Stimulated activated CD8-positive, alpha-beta memory T cell treated with anti-CD3 and anti-CD28 coated beads, Interleukin-4, amount 100 ng/mL, for 48 hours (primary cell): ENCODE measurements at places on chromosomes 2 and 18.
A peak's percentile ranks its signal among the peaks of the same experiment; 100 is the strongest.

- DNase-seq, result no peak
Observed at GRCh38 chr18:6399776-6400175, 14.9 kb downstream of the L3MBTL4 start.

- DNase-seq, result no peak
Observed at GRCh38 chr2:95277246-95277906, 3.1 kb downstream of the PROM2 start.

- DNase-seq, result no peak
Observed at GRCh38 chr2:82959727-82960126, 1499.4 kb downstream of the SUCLG1 start.

- DNase-seq, result no peak
Observed at GRCh38 chr2:219081701-219082331, 21.1 kb upstream of the IHH start.

DNA sequence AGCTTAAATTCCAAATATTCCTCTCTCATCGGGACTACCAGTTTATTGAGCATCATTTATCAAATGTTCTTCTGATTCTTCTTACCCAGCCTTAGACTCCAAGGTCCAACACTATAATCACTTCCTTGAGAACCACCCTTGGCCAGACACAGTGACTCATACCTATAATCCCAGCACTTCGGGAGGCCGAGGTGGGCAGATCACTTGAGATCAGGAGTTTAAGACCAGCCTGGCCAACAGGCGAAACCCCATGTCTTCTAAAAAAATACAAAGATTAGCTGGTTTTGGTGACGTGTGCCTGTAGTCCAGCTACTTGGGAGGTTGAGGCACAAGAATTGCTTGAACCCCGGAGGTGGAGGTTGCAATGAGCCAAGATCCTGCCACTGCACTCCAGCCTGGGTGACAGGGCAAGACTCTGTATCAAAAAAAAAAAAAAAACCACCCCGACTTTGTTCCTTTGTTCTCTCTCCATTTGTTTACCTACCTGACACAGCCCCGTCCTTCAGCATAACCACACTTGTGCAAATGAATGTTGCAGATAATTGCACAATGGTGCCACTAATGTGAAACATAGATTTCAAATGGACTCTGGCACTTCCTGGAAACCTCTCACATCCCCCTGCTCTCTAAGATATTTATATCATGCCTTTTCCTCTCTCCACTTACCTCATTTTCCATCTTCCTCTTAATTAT lies 38.9 kb upstream of the LPIN2 start:
- peak; percentile 12 for DNase-seq

- DNase-seq, result no peak
Observed at GRCh38 chr2:169007356-169007755, 23.8 kb downstream of the ABCB11 start.

GRCh38 chr2:126978333-126978732 lies 79.6 kb downstream of the TEX51 start:
- no peak for DNase-seq

DNA sequence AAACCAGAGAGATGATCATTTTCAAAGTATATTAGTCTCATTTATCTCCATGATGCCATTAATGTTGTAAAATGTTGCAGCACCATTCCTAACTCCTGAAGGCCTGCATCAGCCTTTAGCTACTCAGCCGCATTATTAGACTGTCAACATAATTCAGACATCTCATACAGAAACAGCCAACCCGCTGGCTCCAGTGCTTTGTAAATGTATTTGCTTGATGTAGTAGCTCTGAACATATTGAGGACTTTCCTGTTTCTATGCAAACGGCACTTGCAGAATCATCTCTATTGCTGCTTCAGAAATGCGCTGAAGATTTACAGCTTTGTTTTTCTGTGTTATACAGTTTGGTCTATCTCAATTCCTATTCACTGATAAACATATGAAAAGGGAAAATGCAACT lies 372.2 kb downstream of the DSEL start:
- DNase-seq, result no peak

DNA sequence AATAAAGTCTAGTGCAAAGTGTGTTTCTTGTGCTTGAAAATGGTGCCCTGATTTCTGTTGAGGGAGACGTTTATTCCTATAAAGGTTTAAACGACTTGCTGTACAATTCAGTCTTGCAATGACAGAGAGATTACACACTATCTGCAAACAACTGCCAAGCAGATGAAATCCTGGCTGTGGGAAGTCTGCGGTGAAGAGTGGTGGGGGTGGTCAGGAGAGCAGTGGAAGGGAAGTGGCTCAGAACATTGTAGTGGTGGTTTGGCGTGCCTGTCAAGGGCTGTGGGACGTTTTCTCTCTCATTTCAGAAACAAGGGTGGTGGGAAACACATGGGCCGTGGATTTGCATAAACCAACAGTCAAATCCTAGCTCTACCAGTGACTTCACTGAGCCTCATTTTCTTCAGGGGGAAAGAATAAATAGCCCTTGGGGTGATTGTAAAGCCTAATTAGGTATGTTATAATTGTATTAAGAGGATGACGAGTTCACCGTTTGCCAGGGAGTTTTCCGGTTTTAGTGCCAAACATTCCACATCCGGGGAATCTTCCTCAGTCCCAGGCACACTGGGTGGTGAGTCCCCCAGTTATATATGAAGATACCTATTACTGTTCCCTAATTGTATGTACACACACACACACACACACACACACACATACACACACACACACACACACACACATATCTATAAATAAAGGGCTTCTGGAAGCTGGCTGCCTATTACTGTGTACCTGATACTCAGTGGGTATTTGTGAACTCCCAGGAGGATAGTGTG lies 115.0 kb downstream of the SPTBN1 start:
- peak; percentile 86 for DNase-seq

- DNase-seq, result no peak
Observed at GRCh38 chr18:42931491-42931890, 184.0 kb downstream of the RIT2 start.

DNA sequence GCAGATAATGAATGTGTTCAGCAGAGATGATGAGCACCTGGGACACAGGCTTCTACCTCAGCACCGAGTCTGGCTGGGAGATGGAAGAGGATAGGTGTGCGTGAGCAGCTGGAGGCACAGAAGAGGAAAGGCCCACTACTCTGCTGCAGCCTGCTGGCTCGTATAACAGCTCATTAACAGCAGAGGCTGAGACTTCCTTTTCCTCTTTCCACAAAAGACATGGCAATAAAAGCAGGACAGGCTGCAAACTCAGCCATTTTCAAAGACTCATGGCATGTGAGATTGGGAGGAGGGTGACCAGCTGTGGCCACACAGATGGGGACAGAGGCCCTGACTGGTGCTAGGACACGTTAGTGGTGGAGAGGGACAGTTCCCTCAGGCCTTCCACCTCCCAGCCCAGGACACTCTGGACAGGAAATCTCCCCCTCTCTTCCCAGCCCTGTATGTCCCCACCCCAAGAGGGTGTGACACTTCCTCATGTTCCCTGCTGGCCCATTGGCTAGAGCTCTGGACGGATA lies 60.3 kb downstream of the CACNB4 start:
- no peak for DNase-seq

- no peak for DNase-seq
Observed at GRCh38 chr2:118231759-118232158, 143.5 kb downstream of the INSIG2 start.

- DNase-seq, result no peak
Observed at GRCh38 chr2:174198846-174199564, 49.3 kb downstream of the OLA1 start.

DNA sequence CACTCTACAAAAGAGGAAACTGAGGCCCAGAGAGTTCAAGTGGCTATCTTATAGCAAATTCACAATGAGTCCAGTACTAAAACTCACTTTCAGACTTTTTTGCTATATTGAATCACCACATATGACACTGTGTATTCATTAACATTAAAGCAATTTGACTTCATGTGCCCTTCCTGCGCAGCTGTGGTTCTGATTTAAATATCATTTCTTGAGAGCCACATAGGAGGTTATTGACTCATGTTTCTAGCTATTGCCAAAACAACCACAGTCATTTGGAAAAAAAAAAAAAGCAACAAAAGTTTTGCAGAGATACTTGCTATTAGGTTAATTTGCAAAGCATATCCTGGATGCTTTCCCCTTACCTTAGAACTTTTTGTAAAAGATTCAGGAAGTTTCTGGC lies 341.2 kb downstream of the PIK3C3 start:
- no peak for DNase-seq

DNA sequence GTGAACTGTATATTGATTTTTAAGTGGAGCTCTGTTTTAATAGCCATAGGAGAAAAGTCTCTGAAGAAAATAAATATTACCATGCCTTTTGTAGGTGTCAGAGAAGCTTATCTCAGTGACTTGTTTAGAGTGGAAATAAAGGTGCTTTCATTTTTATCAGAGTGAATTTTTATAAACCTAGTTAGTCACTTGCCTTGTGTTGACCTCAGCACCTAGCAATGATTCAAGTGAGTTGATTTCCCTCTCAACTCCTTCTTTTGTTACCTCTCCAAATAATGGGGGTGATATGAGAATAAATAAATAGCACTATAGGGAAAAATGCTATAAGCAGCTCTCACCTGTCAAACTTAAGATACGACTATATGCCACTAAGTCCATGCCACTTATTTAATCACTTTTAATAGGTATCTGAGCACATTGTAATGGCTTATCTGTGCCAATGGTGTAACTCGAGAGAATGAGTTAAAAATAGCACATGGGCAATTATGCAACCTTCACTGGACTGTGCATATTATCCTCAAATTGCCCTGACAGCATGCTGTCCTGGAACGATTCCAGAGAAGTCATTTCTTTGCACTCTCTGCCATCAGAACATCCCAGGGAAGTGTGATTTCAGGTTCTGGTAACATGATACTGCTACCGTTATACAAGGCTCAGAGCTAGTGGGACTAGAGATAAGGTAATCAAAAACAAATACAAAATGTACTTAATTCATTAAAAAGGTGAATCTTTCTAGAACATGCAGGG lies 290.8 kb downstream of the CCDC85A start:
- DNase-seq, result no peak

GRCh38 chr2:134718023-134718816 lies 580 bp downstream of the TMEM163 start:
- DNase-seq, result no peak

GRCh38 chr2:62265106-62265505 lies 69.2 kb downstream of the B3GNT2 start:
- no peak for DNase-seq

GRCh38 chr2:36389091-36389564 lies 33.5 kb downstream of the CRIM1 start:
- no peak for DNase-seq

DNA sequence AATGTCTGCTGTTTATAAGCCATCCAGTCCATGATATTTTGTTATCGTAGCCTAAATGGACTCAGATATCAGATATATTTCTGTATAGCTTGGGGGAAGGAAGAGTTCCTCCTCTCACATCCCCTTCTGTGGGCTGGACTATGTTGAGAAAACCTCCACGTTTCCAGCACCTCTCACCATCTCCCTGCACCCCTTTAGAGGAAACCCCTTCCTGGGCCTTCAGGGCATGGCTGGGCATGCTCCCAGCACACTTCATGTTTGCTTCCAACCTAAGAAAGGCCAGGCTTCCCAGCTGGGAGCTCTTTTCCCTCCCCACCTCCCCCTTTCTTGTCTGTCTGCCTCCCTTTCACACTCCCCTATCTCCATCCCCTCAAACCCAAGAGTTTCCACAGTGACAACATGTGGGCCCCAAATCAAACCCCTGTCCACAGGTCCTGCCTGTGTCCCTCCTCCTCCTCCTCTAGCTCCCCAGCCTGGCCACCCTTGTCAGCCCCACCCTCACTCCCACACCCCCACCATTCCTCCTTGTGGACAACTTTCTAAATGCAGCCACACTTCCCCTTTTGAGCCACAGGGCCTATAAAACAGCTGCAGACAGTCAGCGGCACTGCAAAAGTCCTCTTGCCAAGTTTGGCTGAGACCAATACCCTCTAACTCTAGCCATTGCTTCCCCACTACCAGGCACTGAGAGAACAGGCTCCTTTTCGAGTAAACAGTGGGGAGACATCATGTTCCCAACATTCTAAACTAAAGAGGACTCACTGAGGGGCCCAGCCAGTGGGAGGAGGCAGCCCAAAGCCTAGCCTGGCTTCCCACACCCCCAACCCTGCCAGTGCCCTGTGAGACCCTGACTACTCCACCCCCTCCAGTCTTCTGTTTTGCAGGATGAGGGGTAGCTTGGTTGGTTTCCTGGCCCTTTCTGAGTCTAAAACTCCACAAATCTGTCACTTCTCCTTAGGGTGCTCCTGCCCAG lies 120.5 kb downstream of the ZFP36L2 start:
- no peak for DNase-seq

DNA sequence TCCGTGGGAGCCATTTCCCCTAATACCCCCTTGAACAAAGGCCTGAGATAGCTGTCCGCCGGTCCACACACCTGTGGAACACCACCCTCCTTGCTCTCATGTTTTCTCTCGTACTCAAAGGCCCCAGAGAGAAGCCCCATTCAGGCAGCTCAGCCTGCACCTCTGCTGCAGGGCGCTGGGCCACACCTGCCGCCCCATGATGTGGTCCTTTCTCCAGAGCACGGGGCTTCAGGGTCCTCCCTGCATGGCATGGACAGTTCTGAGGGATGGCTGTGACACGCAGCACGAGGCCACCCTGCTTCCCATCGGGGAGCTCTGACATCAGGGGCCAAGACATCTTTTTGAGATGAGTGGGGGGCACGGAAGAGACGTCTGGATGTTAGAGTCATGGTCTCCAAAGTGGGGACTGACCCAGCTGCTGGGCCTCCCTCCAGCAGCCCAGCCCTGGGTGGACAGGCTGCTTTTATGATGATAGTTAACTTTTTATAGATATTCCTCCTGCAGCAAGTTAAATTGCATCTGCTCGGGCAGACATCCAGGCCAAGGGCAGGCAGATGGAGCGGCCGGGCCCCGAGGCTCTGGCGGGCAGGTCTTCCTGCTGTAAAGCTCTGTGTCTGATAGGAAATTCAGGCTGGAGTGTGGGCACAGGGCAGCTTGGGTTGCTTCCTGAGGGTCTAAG lies 56.7 kb downstream of the SDC1 start:
- no peak for DNase-seq

DNA sequence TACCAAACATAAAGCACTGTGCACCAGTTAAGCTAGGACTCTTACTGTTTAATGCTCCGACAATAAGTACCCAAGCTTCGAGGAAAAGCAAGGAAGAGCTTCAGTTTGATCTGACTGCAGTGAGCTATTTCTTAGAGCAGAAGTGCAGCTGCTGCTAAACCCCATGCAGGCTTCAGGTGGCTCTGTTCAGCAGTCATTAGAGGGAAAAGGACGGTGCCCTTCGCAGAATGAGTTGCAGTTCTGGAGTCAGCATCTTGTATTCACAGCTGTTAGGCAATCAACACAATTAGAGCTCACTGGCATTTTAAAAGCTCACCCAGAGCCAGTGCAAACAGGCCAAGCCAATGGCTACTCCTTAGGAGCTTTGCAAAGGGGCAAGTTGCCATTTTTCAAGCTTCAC lies 1.5 kb upstream of the CERKL start:
- no peak for DNase-seq

- no peak for DNase-seq
Observed at GRCh38 chr2:120804459-120804858, 68.8 kb downstream of the GLI2 start.

DNA sequence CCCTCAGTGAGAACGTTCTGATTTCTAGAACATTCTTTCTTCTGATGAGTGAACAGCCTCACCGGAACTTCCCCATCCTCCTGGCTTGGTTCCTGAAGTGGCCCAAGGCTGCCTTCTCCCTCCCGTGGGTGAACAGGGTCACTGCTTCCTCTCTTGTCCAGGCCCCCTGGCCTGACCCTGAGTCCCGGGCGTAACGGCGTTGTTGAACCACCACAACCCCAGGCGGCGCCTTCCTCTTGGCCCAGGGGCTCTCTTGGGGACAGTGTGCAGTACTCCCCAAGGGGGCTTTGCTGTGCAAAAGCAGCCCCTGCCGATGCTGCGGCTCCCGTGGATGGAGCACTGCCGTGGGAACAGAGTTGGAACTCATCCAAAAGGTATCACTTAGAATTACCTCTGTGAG lies 147.2 kb downstream of the TSN start:
- DNase-seq, result no peak
